ENCODE measurements at places on chromosomes 1 and 21.
A peak's percentile ranks its signal among the peaks of the same experiment; 100 is the strongest.

DNA sequence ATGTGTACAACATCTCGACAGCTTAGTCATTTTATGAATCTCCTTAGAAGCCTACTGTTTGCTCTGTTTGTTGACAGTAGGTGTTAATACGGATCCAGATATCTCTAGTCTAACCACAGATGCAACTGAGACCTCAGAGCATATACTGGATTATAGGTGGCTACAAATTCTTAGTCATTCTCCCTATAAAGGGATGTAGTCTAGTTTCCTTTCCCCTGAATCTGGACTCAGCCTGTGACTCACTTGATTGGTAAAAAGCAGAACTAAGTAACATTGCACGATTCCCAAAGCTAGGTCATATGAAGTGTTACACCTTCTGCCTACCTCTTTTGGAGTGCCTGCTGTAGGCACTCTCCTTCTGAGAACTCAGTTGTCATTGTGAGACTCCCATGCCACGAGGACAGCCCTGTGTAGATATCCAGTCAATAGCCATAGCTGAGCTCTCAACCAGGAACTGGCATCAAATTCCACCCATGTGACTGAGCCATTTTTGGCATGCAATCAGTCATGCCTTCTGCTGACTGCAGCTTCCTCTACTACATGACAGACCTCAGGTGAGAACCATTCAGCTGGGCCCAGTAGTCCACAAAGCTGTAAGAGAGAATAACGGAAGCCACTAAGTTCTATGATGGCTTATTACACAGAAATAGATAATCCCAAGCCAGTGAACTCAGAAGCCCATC is 135.9 kb upstream of the CHRM3 start:
- no peak for DNase-seq

GRCh38 chr21:41769933-41770332 is 3.1 kb upstream of the RIPK4 start:
- peak; percentile 37 for DNase-seq

GRCh38 chr1:101178341-101178687 is 58.5 kb upstream of the S1PR1 start:
- DNase-seq, result no peak

DNA sequence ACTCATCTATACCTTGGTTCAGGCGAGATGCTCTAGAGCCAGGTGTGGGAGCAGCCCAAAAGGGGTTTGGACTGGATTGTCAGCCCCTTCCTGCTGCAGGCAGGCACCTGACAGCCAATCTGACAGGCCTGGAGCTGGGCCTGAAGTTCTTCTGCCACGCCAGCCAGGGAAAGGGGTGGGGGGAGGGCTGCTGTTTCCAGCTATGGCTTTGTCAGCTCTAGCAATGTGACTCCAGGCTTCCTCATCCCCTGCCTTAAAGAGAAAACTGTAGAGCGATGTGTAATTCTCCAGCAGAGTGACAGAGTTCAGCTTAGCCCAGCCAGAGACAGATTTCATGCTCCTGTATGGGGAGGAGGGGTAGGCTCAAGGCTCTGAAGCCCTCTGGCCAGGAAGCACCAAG is 30.3 kb downstream of the WNT4 start:
- DNase-seq, result peak; percentile 38

- DNase-seq, result no peak
Measured at GRCh38 chr1:53811414-53811851, 26.7 kb downstream of the NDC1 start.

GRCh38 chr1:54380290-54380882 is 25.8 kb downstream of the SSBP3 start:
- no peak for DNase-seq

GRCh38 chr1:230205719-230206198 is 138.7 kb downstream of the GALNT2 start:
- no peak for DNase-seq

GRCh38 chr1:230393722-230394121 is 32.4 kb downstream of the PGBD5 start:
- no peak for DNase-seq

DNA sequence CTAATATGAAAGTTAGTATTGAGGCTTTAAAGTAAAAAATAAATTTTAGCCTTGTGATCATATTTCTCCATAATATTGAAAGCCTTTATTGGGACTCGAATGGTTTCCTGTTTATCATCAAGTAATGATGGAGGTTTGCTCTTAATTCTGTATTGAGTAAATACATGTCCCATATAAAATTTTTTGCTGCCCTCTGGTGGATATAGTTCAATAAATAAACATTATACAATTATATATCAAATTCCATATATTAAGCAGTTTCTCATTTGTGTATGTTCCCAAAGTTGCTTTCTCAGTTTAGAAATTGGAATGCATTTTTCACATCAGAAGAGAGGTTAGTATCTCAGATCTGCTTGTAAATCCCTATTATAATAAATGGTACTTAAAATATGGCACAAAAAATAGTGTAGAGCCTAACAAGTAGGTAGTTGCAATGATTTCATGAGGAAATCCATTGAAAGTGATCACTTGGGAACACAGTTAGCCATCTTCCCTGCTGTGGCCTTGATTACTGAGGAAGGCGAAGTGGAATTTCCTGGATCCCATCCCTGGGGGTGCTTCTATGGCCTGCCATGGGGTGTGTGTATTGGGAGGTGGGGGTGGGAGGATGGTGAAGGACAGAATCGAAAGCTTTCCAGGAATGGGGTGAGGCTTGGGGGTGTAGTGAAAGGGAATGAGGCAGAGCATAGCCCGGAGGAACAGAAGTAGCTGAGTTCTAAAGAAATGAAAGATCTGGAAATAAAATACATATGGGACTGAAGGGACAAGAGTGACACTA is 84.1 kb upstream of the C21orf91 start:
- no peak for DNase-seq

- peak; percentile 4 for DNase-seq
Measured at GRCh38 chr1:11514366-11514765, 35.4 kb downstream of the DISP3 start.

- no peak for DNase-seq
Measured at GRCh38 chr1:32758177-32758794, 55.7 kb upstream of the SYNC start.

DNA sequence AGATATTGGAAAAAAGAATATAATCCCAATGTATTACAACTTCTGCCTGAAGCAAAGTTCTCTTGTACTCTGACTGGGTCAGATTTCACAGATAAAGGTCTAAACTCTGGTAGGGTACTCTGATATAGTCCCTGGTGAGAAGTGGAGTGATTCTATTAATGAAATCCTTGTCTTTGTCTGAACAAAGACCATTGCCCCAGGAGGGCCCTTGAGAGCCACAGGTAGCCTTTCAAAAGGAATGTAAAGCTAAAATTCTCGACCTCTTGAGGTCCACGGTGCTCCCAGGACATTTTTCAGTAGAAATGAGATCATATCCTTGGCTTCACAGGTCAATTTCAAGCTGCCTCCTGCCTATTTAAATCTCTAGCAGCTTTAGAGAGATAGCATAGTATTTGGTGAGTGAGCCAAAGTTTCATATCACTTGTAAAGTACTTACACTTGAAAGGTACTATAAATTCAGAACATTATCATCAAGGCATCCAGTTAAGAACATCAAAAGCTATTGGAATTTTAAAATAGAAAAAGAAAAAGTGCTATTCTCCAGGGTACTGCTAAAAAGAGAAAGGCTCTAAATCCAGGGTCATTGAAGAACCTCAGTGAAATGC is 10.1 kb downstream of the TNNI3K start:
- no peak for DNase-seq

DNA sequence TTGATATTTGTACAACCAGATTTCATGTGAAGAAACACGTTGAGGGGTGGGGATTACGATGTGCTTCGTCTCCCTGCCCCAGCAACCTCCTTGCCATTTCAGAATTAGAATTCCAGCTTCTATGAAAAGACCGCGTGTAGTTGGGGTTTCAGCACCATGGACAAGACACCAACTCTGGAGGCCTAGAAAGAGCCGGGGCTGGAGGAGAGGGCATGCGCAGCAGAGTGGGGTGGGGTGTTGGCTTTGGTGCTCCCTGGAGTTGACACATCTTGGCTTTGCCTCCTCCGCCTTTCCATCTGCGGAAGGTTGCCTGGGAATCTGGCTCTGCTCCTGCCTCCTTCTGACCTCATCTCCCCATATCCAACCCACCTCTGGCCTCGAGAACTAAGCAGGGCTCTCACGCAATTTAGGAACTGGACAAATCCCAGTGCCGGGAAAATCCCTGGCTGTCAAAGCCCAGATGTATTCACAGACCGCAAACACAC is 11.8 kb downstream of the HTR6 start:
- peak; percentile 74 for DNase-seq

GRCh38 chr21:44436111-44436611 is 19.1 kb upstream of the LRRC3 start:
- DNase-seq, result no peak

DNA sequence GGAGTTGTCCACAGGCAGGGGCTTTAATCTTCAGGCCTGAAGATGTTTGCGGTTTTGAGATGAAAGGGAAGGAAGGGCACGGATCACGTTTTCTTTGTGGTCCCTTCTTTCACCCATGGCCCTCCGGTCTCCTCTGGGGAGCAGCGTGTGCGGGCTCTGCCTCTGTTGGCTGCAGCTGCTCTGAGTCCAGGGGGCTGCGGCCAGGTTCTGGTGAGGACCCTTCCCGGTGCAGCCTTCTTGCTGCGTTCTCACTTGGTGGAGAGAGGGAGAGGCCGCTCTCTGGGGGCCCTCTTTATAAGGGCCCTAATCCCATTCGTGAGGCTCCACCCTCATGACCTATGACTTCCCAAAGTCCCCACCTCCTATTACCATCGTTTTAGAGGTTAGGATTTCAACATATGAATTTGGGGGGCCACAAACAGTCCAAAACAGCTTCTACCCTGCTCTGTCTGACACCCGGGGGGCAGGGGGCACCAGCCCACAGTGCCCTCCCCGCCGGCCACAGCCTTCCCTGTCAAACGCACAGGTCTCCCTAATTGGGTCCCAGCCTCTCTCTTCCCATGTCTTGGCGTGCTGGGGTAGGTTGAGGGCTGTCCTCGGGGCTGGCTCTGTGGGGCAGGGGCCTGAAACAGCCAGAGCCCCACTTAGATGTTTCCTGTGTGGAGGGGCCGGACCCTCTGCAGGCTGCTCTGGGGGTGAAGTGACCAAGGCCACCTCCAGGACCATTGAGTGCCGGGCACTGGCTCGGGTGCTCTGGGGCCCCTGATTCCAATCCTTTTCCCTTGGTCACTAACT is 100.1 kb upstream of the C1orf174 start:
- no peak for DNase-seq

DNA sequence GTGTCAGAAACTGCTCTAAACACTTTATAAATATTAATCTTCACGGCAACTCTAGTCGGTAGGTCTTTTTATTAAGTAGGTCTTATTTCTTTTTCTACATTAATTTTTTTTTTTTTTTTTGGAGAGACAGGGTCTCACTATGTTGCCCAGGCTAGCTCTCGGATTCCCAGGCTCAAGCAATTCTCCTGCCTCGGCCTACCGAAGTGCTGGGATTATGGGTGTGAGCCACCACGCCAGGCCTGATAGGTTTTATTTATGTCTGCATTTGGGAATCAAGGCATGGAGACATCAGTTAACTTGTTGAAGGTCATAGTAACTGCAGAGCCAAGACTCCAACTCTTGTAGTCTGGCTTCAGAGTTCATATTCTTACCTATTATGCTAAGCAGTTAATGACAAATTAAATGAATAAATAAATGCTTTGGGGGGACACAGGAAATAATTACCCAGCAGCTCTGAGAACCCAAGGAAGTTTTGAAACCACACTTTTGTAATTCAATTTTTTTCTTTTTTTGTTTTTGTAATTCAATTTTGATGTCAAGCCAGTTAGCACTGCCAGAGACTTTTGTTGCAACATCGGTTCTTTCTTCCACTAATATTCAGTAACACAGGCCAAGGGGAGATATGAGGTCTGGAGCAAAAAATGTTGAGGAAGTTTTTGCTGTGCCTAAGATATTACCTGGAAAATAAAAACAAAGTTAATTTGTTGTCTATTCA is 9.4 kb upstream of the UAP1 start:
- no peak for DNase-seq

GRCh38 chr1:150362721-150363425 is 1.1 kb upstream of the RPRD2 start:
- no peak for DNase-seq

DNA sequence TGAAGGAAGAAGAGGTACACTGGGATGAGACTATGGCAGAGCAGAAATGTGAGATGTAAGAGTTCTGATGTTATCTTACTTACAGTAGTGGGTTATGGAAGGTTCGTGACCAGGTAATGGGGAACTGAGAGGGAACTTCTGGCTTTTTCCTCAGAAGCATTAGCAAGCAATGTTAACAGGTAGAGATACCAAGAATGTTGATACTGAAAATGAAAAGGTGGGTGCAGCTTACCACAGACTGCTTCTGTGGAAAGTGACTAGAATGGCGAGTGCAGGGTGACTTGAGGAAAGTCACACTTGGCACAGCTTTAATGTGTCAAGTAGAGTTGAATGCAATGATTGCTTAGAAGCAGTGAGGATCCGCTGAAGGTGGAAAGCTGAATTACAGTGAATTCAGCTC is 70.8 kb downstream of the PLA2G4A start:
- no peak for DNase-seq

GRCh38 chr1:43783671-43784205 is 76.4 kb downstream of the ST3GAL3 start:
- DNase-seq, result no peak

DNA sequence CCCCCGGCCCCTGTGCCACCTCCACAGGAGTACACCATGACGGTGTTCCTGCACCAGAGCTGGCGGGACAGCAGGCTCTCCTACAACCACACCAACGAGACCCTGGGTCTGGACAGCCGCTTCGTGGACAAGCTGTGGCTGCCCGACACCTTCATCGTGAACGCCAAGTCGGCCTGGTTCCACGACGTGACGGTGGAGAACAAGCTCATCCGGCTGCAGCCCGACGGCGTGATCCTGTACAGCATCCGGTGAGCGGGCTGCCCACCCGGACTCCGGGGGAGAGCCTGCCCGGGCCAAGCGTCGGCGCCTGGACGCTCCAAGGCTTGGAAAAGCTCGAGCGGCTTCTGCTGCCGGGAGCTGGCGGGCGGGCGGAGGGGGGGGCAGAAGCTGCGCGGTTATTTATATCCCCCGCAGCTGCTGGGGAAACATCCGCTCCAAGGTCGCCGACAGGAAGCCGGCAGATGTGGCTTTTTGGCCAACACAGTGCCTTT is 6.4 kb downstream of the GABRD start:
- peak; percentile 63 for DNase-seq

GRCh38 chr21:36310016-36310415 is 10.0 kb upstream of the MORC3 start:
- DNase-seq, result no peak
